NCI-H2081 treated with DMSO at 0.1 percent for 48 hours (cell line): ENCODE measurements at places on chromosomes 6 and 20.
A peak's percentile ranks its signal among the peaks of the same experiment; 100 is the strongest.

DNA sequence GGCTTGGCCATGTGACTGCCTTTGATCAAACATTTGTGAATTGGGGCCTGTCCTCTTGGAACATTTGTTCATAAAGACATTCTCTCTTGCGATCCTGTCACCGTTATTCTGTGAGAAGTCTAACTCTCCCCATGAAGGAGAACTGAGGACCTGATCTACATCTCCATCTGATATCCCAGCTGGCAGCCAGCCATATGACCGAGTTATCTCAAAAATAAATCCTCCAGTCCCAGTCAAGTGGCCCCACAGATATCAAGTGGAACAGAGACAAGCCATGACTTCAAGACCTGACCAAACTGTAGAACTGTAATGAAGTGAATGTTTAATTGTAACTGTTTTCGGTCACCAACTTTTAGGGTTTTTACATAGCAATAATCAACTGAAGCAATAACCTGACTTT lies 25.7 kb downstream of the SNX3 start:
- DNase-seq, result no peak

DNA sequence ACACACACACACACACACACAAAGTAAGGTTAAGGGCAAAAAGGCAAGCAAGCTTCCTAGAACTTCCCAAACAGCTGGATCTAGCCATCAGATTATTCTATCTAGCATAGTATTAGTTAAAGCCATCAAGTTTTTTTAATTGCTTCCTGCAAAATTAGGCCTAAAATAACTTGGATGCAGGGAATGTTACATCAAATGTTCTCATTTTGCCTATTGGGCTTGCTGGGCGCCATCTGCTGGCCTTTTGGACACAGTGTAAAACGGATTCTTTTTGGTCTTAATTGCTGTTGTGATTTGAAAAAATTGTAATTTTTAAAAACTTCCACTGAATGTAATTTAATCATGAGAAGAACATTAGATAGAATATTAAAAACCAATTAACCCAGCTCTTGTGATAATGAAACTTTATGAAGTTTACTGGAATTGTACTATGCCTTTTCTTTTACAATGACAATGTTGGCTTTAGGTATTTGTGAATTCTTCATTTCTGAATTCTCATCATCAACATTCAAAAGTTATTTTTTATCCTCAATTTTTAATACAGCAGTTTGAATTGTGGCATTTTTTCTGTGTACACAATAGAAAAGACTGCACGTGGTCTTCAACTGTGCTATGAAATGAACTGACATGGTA lies 6.8 kb downstream of the MKKS start:
- no peak for DNase-seq

DNA sequence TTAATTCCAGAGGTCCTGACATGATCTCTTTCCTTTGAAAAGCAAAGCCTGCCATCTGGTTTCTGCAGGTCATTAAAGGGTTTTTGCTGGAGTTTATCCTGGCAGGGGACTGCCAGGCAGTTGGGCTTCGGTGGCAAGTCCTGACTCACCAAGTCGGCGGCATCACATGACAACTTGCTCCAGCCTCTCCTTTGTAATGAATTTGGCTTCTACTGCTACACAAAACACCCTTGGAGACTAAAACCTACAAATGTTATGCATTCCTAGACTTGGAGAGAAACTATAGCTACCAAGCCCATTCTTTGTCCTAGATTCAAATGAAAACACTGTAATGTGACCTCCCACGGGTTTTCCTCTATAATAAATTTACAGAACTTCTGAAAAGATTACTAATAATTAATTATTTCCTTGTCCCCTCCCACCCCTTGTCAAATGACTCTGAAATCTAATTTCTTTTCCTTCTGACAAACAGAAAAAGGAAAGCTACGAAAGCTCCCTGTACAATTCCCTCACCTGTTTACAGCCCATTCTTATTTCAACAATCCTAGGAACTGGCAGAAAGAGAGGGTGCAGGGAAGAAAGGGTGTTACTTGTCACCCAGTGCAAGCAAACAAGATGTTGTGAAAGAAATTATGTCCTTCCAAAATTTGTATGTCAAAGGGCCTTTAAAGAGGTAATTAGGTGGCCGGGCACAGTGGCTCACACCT lies 62.9 kb downstream of the QRSL1 start:
- no peak for DNase-seq

DNA sequence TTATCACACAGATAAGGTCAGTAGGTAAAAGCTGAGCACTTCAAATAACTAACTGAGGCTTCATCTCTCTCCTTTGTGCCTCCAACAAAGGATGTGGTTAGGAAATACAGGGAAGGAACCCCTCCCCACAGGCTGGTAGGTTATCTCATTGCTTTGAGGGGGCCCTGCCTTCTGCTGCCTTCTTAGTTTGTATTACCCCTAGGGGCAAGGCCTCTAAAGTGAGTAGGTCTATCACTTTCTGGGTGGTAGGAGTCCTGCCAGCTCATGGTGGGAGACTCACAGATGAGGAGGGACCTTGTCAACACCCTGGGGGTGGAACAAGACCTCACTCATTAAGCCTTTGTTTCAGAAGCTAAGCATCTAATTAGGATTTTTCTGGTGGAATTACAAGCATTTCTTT lies 34.6 kb downstream of the EDN1 start:
- DNase-seq, result no peak

- no peak for DNase-seq
Observed at GRCh38 chr6:92109956-92110355, 1309.4 kb downstream of the EPHA7 start.

DNA sequence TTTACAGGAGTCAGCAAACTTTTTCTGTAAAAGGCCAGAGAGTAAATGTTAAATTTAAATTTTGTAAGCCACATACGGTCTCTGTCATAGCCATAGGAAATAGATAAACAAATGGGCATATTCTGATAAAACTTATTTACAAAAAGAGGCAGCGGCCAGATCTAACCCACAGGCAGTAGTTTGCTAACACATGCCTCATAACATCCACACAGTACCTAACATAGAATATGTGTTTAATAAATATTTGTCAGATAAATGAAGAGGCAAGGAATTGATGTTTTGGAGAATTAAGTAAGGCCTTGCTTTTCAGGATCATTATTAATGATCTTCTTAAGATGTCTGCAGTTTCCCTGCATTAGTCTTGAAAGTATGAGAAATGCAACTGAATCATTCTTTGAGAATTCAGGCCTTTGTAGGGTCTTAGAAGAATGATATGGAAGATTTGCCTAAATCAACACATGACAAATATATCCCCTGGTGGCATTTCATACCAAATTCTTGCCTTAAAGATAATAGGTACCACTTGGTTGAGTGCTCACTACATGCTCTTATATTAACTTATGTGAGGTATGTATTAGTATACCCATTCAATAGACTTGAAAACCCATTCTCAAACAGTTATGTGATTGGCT lies 39.3 kb upstream of the TRAM2 start:
- DNase-seq, result no peak

GRCh38 chr6:155373276-155373675 lies 59.0 kb upstream of the TFB1M start:
- no peak for DNase-seq

GRCh38 chr6:20117474-20117873 lies 94.8 kb downstream of the MBOAT1 start:
- no peak for DNase-seq

GRCh38 chr20:50118203-50118602 lies 5.3 kb upstream of the UBE2V1 start:
- DNase-seq, result no peak

DNA sequence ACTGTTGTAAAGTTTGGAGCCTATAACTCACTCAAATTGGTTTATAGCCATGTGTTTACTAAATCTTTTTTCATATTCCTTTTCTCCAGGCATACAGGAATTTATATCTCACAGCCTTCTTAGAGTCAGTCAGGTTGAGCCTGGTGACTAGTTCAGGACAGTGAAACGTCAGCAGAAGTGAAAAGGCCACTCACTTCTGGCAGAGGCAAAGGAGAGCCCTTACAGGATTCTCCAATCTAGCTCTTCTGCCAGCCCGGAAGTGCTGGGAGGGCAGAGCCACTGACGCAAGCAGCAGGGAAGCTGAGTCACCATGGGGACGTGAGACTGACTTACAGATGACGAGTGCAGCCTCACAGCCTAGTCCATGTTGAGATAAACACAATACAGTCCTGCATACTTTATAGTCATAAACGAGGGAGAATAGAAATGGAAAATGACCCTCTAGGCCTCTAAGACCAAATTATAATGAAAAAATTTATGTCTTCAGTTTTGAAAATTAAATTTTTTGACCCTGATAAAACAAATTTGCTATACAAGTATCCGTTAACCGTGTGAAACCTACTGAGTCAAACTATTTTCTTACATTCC lies 1.3 kb downstream of the PXT1 start:
- DNase-seq, result peak; percentile 75

DNA sequence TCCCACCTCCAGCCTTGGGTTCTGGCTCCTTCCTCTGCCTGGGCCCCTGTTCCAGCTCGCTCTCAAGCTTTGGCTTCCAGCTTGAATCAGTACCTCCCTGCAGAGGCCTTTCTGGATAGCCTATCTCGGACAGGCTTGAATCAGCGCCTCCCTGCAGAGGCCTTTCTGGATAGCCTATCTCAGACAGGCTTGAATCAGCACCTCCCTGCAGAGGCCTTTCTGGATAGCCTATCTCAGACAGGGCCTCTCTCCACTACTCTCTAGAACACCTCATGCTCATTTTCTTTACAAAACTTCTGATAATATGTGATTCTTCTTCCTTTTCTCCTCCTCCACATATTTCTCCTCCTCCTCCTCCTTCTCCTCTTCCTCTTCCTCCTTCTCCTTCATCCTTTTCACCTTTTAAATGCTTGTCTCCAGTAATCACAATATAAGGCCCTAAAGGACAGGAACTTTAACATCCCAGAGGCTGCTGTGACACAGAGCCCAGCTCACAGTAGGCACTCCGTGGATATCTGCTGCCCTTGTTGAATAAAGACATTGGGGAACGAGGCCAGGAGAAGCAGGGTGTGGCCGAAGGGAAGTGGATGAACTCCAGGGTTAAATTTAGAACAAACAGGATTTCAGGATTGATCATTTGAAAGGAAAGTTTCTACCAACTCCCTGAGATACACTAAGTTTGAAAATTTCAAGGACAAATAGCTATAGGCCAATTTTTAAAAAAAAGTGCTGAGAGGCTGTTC lies 9.3 kb upstream of the RPS6KA2 start:
- no peak for DNase-seq

DNA sequence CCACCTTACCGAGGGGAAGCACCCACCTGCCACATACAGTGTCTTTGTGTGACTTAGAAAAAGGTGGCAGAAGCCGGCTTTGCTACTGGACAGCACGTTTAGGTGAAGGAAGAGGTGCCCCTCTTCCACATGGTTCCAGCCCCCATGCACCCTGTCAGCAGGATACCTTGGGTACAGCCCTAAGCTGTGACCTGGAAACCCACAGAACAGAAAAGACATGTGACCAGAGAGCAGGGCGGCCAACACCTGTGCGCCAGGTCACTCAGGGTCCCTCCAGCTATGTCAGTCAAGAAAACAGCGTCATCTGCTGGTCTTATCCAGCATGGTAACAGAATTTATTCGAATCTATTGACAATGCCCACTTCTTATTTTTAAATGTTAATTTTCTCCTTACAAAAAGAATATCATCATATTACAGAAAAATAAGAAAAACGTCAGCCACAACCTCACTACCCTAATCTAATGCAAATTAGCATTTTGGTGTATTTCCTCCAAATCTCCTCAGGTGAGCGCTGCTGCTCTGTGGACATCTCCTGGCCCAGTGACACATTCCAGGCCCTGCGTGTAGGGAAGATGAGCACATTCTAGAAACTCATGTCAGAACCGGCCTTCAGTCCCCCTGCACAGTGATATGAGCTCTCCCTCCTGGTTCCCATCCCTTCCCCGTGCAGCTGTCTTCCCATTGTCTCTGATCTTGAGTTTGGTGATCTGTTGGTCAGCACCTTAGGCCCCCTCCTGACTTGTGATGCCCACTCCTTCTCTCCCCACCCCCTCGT lies 37.2 kb downstream of the GTF2H5 start:
- DNase-seq, result no peak

GRCh38 chr6:48564036-48564820 lies 453.2 kb upstream of the PTCHD4 start:
- no peak for DNase-seq

DNA sequence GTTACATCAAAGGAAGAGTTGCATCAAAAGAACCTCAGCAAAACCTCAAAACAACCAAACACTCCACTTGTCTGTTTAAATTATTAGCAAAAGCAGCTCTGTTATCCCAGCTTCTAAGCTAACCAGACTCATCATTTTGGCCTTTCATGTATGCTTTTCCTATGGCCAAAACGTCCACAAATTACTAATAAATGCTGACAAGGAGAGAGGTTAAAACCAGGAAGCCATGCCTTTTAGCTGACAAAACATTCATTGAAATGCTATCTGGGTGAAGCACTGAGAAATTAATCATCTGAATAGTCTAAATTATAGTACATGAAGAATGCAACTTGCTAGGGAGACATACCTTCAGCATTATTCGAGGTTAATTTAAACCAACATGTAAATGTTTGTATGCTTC lies 80.6 kb downstream of the LAMA2 start:
- DNase-seq, result no peak

DNA sequence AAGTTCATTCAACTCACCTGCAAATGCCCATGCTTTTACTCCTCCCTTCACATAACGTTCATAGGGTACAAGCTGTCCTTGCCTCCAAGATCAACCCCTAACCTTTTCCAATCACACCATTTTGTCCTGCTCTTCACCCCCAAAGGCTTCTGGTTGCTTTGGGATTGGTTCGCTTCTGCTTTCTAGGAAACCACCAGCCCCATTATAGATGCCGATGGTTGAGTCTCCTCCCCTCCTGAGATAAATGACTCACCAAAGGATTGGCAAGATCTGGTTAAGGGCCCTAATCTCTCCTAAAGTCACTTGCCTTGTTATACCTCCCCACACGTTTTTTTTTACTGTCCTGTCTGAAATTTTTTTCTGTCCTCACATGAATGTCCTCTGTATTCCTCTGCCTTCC lies 311.4 kb downstream of the HACE1 start:
- no peak for DNase-seq

- DNase-seq, result no peak
Observed at GRCh38 chr6:13953061-13953705, 28.4 kb downstream of the RNF182 start.

GRCh38 chr6:89186762-89187161 lies 30.4 kb downstream of the GABRR1 start:
- no peak for DNase-seq

DNA sequence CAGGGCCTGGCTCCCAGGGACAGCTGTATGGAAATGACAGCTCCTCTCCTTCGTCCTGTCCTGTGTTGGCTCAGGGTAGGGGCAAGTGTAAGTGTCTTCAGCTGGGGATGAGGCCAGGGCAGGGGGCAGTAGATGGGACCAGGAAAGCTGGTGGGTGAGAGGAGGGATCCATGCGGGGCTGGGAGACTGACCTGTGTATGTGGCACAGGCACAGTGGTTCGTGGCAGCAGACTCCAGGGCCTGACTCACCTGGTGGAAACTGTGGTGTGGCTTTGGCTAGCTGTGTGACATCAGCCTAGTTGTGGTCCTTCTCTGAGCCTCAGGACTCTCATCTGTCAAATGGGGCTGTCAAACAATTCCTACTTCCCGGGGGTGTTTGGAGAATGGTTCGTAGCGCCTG lies 13.7 kb upstream of the SCRT2 start:
- no peak for DNase-seq

GRCh38 chr6:149129371-149130077 lies 188.0 kb upstream of the TAB2 start:
- DNase-seq, result no peak
